Stimulated activated CD4-positive, alpha-beta T cell treated with anti-CD3 and anti-CD28 coated beads, Interleukin-12 subunit alpha, Interleukin-12 subunit beta, amount 100 ng/mL, for 4 hours (primary cell): ENCODE measurements at places on chromosomes 3 and 15.

- no peak for DNase-seq
These were observed 32.9 kb downstream of the SEMA6D start for GRCh38 chr15:47750030-47750739.

- DNase-seq, result no peak
These were observed 43.5 kb upstream of the ULK4 start for GRCh38 chr3:42005401-42005800.

- DNase-seq, result no peak
These were observed 92.8 kb downstream of the FRMD4B start for GRCh38 chr3:69292959-69293574.

DNA sequence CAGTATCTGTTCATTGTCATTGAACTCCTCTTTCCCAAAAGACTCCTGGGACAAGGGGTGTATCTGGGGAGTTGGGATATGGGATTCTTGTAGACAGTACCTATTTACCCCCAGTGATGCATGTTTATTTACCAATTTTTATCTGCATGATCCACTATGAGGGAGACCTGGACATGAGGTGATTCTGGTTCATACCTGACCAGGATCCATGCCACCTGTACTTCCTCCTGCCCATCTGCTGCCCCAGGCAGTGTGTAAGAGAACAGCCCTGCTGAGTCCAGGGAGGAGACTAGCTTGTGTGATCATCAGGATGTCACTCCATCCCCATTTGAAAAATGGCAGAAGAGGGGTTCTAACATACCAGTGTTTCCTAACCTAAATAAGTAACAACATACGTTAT lies 3.1 kb upstream of the TPRG1 start:
- no peak for DNase-seq

GRCh38 chr15:87656372-87656771 lies 600.2 kb downstream of the NTRK3 start:
- no peak for DNase-seq

GRCh38 chr3:101081999-101082398 lies 88.8 kb upstream of the ABI3BP start:
- DNase-seq, result no peak

- no peak for DNase-seq
These were observed 303.2 kb upstream of the TLE3 start for GRCh38 chr15:70400766-70401541.

- no peak for DNase-seq
These were observed 45.3 kb downstream of the CAPN3 start for GRCh38 chr15:42404461-42405235.

- no peak for DNase-seq
These were observed 7.7 kb downstream of the IGDCC4 start for GRCh38 chr15:65414841-65415621.

GRCh38 chr3:67614195-67614594 lies 40.2 kb downstream of the SUCLG2 start:
- no peak for DNase-seq

- DNase-seq, result no peak
These were observed 8.9 kb downstream of the ABI3BP start for GRCh38 chr3:100984308-100984707.

GRCh38 chr3:5309602-5310001 lies 122.1 kb downstream of the EDEM1 start:
- DNase-seq, result no peak

GRCh38 chr15:22939652-22940061 lies 40.5 kb downstream of the CYFIP1 start:
- DNase-seq, result no peak

- no peak for DNase-seq
These were observed 485.8 kb downstream of the GABRG3 start for GRCh38 chr15:27456807-27457206.

DNA sequence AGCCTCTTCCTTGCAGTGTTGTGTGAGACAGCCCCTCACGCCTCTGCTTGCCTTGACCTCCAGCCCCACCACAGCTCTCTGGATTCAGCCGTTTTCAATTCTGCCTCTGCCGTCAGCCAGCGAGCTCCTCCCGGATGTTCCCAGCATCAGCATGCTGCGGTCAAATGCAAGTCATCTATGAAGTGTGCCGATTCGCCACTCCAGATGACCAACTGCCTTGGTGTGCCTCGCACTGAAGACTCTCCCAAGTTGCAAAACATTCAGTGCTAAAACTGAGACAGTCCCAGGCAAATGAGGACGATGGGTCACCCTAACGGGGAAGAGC lies 30.6 kb upstream of the RASA2 start:
- no peak for DNase-seq

DNA sequence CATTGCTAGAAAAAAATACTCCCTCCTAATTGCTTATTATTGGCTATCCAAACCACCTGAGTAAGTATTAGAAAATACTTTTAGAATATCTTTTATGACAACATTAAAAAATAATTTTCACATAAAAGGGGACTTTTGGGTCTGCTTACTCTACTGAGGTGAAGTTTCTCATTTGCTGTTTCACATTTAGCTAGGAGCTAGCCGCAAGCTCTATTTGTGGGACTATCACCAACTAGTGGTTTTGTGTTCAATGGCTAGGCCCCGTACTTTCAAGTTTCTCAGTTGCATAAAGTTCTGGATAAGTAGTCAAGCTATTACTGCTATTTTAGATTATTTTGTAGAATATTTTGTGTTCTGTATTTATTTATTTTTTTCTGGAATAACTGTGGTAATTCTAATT lies 244.2 kb upstream of the SLITRK3 start:
- DNase-seq, result no peak

DNA sequence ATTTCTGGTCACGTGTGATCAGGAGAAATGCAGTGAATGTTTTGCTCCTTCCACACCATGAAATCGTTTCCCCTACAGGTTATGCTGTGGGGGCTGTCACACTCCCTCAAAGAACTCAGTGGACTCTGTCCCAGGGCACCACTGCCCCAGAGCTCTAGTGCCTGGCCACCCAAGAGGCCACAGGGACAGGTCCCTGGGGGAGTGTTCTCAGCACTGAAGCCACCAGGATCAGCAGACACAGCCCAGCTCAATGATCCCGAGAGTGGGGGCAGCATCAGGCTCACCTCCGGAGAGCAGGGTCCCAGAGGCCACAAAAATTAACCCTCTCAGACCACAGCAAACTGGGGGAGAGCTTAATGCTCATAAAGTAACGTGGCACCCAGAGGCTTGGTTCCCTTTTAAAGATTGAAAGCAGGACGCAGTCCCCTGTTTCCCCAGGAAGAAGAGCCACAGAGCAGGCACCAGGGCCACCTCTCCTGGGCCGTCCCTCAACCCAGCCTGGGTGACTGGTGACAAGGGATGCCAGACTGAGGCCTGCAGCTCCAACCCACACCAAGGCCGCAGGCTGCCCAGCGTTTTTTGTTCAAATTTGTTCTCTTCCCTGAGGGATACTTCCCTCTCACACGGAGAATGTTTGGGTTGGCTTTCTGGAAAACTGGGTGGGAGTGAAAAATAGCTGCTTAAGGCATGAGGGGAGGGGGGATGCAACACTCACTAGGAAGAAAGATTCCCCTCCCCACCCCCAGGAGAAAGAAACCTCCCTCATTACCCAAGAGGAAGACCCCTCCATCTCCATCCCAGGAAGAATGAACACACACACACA lies 123.3 kb upstream of the IGF1R start:
- DNase-seq, result no peak

- peak; percentile 25 for DNase-seq
These were observed 261.3 kb downstream of the RPLP1 start for GRCh38 chr15:69713726-69714559.

GRCh38 chr3:184945886-184946625 lies 134.1 kb downstream of the VPS8 start:
- DNase-seq, result no peak

DNA sequence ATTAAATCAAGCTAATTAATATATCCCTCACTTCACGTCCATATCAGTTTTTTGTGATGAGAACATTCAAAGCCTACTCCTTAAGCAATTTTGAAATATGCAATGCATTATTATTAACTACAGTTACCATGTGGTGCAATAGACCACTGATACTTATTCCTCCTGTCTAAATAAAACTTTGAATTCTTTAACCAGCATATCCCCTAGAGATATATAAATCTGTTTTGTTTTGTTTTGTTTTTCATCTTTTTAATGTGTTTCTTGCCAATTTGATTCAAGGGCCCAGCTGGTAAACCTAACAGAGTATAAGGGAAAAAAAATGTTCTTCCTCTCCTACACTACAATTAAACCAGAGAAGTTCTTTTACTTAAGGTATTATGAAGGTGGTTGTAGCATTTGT lies 524.2 kb downstream of the NAALADL2 start:
- no peak for DNase-seq

GRCh38 chr15:85766001-85766831 lies 28.5 kb downstream of the KLHL25 start:
- no peak for DNase-seq

GRCh38 chr3:115418583-115418982 lies 204.7 kb upstream of the GAP43 start:
- DNase-seq, result no peak

- DNase-seq, result no peak
These were observed 223.0 kb upstream of the STRIT1 start for GRCh38 chr3:155516439-155516838.

GRCh38 chr3:165346503-165346902 lies 150.3 kb upstream of the SLITRK3 start:
- DNase-seq, result no peak

DNA sequence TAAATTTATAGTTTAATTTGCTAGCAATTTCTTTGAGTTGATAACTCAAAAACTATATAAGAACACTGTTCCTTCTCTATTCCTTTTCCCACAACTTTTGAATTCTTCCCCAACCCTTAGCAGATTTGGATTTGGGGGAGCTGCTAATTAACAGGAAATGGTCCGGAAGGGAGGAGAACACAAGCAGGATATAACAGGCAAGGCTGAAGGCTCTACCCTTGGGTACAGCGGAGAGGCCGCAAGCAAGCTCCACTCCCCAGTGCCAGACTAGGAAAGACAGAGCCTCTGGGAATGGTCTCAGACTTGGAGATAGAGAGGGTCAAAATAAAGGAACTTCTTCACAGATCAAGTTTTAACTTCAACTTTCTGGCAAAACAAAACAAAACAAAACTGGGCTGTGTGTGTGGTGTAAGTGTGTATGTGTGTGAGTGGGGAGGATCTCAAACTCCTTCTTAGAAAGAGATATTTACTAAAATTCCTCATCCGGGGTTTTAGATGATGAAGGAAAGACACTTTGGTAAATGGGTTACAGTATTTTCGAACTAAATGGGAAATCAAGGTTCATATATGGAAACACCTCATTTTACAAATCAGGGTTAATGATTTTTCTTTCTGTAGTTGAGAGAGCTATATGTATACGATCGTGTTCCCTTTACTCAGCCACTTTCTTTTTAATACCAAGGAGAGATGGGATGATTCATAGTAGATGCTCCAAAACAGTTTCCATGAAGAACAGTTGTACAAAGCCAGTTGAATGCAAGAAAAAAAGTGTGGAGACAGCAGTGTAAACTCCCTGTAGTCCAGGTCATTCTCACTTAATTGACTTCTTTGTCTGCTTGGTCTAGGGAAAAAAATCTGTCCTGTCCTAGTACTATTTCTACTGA lies 161.1 kb downstream of the TP63 start:
- no peak for DNase-seq

- DNase-seq, result no peak
These were observed 5.1 kb upstream of the IQSEC1 start for GRCh38 chr3:13078163-13078905.

DNA sequence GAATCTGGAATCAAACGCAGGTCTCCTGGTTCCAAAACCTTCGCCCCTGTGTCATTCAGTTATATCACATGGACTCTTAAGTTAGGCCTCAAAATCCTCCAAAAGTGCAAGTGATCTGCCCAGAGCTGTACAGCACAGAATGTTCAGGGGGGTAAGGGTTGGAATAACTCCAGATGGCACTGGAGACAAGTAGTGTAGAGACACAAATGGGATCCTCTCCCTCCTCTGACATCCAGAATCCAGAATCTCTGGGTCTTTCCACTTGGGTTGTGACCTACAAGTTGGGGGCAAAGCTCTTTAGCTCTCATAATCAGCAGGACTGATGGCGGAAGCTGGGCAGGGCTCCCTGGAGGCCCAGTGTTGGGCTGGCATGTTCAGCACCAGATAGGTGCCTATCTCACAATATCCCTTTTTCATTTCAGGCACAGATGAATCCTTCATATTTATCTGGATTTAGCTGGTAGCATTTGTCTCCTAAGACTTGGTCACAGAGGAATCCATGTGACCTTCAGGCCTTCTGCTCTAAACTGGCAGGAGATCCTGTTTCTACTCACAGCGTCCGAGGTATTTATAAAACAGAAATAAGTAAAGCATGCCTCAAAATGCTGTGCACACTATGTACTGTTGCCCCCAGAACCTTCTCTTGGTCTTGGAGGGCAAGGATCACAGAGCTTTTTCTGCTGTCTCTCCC lies 15.4 kb downstream of the ABHD2 start:
- no peak for DNase-seq

DNA sequence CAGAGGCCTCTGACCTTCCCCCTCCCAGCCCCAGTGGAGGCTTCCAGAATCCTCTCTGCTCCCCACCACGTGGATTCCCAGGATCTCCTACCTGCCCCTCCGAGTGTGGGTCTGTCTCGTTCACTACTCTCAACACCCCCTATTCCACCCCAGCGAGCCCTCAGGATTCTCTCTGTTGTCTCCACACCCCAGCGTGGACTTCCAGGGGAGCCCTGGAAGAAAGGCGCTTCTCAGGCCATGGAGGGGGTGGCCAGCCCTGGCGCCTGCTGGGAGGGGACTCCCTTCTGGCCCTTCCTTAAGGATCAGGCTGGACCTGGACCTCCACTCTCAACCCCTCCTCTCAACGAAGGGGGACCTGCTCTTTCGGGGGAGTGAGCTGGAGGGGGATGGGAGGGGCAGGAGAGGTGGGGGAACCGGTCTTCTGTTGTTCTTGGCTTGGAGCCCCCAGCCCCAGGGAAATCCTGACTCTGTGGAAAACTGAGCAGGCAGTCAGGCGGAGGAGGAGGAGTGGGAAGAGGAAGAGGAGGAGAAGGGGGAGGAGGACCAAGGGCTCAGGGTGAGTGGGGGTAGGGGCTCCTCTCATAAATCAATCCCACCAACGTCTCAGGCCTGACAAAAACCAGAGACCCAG lies 32.9 kb downstream of the EPHB3 start:
- DNase-seq, result no peak

DNA sequence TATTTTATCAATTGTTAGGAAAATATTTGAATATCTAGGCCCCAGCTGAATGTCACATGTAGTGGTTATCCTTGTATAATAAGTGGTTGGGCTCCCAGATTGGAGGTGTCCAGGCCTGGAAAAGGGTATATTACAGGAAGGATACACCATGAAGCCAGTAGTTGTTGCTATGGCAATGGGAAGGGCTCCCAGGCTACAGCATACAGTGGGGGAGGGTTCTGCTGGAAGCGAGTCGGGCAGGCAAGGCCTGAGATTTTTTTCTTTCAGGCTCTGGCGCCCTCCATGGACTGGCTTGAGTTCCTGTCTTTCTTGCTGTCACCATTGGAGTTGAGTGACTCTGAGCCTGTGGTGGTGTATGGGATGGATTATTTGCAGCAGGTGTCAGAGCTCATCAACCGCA lies 8.9 kb downstream of the ECE2 start:
- no peak for DNase-seq

DNA sequence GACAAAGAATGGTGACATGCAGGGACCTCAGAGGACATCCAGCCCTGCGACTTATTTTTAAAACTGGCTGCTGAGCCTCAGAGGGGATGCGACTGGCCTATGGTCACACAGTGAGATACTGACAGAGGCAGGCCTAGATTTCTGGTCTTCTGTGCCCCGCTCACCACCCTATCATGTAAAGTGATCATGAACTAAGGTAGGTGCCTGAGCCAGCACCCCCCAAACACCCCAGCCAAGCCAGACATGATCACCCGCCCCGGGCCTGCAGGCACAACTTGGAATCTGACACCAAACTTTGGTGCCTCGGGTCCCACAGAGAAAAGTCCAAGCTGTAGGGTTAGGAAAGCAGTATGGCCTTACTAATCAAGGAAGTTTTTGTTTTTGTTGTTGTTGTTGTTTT lies 33.9 kb upstream of the HHATL start:
- no peak for DNase-seq
